Kidney epithelial cell (primary cell): ENCODE measurements at places on chromosomes 4 and X.
A peak's percentile ranks its signal among the peaks of the same experiment; 100 is the strongest.

GRCh38 chr4:55948726-55949481, at the start of gene CEP135:
CEP135 (plus strand) TSS chr4:55948945; CDS start chr4:55952131, 3,186 bp downstream.
- peak; percentile 65 for DNase-seq

GRCh38 chr4:182454440-182455013, 211.3 kb downstream of the TENM3 start:
- DNase-seq = no peak

- DNase-seq = no peak
Observed at GRCh38 chrX:154036513-154036912, 16.8 kb upstream of the IRAK1 start.

GRCh38 chr4:186021461-186022167, 47.3 kb upstream of the TLR3 start:
- DNase-seq = peak; percentile 12

DNA sequence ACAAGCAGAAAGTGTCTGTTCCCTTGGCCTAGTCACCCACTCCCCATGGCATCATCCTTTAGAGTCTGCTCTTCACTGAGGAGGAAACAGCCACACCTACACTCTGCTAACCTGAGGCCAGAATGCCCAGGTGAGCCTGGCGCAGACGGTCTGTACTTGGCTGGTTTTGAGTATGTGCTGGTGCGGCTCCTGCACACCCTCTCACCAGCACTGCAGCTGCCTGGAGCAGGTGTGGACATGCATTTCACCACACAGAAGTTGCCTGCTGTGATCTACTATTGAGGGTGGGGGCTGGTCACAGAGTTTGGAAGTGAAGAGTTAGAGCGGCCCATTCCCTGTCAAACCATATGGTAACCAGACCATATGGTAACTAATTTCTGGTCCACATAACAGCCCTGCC, 39.5 kb downstream of the KANTR start:
- no peak for DNase-seq

- DNase-seq = no peak
Observed at GRCh38 chr4:12949719-12950490, 534.2 kb downstream of the RAB28 start.

GRCh38 chrX:97057349-97057909, 173.7 kb downstream of the RPA4 start:
- no peak for DNase-seq

DNA sequence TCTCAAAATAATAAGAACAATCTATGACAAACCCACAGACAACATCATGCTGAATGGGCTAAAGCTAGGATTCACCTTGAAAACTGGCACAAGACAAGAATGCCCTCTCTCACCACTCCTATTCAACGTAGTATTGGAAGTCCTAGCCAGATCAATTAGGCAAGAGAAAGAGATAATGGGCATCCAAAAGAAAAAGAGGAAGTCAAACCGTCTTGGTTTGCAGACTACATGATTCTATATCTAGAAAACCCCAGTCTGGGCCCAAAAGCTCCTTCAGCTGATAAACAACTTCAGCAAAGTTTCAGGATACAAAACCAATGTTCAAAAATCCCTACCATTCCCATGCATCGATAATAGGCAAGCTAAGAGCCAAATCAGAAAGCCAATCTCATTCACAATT, 59.0 kb downstream of the CHM start:
- DNase-seq = no peak

DNA sequence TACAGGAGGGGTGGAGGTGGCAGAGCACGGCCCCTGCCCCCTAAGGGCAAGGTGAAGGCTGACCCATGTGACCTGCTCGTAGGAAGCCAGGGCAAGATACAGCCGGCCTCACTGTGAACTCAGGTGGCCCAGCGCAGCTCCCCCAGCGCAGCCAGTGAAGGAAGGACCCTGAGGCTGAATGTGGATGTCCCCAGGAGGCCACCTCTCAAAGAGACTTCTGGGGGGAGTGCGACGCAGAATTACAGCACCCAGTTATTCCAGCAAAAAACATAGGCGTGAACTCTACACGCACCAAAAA, 52.6 kb downstream of the ZFYVE28 start:
- DNase-seq = no peak

- no peak for DNase-seq
Observed at GRCh38 chrX:121356139-121356849, 308.9 kb downstream of the GLUD2 start.

DNA sequence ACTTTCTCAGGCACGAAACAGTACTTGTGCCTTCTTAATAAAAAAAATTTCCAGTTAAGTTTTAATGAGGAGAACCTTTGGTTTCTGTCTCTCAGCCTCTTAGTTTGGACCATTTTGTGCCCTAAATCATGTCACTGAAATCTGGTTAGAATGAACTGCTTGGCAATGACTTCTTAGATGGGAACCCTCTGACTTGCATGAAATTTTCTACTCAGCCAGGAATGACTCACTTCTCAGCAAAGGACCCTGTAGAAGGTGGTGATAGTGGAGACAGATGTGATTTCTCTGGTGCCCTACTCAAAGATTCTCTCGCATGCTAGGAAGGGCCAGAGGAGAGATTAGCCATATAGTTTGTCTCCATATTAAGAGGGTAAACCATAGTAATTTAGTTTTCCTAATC, 50.5 kb downstream of the RASL11B start:
- no peak for DNase-seq

- DNase-seq = no peak
Observed at GRCh38 chr4:52853351-52853750, 8.8 kb upstream of the RASL11B start.

DNA sequence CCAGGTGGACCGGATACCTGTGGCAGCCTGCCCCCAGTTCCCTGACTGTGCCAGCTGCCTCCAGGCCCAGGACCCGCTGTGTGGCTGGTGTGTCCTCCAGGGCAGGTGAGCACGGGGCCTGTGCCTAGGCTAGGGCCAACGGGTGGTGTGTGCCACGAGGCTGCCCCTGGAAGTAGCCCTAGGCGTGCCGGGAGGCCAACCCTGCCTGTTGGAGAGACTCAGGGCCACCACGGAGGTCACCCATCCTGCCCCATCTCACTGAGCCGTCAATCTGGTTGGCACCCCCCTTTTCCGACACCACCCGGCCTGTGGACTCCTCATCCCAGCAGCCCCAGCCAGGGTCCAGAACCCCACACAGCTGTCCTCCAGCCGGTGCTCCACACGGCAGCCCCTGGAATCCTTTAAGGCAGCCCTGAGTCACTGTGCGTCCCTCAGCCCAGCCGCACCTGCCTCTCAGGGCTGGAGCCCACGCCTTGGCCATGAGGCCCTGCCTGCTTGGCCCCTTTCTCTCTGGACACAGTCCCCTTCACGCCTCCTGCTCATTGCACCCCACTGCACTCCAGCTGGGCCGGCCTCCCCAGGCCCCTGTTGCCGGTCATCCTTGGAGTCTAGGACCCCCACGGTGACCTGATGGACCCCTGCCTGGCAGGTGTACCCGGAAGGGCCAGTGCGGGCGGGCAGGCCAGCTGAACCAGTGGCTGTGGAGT, 5.3 kb downstream of the PLXNB3 start:
- no peak for DNase-seq

DNA sequence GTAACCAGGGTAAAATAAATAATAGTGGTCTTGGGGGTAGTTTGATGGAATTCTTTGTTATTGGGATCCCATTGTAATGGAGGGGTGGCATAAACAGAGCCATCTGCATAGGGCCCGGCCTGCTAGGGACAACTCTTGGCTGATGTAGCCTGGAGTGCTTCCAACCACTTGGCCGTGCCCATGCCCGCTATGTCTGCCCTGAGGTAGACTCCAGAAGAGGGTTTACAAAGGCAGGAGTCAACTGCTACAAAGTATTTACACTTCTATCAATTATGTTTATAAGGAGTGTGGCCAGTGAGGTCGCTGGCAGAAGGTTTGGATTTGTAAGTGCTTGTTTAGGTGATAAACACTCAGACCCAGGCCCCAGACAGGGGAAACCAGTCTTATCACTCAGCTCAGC, 8.1 kb downstream of the RASL11B start:
- no peak for DNase-seq

DNA sequence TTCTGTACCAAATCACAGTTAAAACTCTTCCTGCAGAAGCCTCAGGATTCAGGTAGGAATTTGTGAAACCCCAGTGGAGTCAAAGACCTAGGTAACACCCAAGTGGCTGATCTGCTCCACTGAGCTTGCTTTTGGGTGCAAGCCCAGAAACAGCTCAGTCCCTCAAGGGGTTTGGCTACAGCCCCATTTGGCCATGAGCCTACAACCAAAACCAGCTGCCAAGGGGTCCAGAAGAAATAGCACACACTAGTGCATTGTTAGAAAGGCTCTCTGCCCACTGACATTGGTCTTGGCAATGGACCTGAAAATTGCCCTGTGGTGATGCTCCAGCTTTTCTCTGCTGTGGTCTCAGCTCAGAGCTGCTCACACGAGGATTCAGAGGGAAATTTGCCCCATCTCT, 577.4 kb upstream of the INTU start:
- peak; percentile 47 for DNase-seq

GRCh38 chr4:38791010-38791409, 8.2 kb upstream of the TLR10 start:
- no peak for DNase-seq

DNA sequence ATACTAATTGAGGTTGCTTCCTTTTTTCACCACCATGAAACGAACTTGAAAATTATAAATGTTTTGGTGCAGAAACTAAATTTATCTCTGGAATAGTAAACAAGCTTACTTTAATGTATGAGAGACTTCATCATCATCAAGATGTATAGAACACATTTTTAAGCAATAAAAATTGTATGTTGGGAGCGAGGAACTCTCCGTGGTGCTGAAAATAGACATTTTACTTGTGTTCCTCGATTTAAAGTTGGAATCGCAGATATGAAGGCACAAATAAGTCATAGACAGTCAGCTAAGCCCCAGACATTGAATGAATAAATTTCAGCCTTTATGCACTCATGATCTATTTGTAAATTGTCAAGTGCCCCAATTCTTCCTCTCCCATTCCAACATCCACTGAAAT, 310.7 kb downstream of the STK32B start:
- no peak for DNase-seq

GRCh38 chr4:5867866-5868265, 25.0 kb downstream of the CRMP1 start:
- no peak for DNase-seq

DNA sequence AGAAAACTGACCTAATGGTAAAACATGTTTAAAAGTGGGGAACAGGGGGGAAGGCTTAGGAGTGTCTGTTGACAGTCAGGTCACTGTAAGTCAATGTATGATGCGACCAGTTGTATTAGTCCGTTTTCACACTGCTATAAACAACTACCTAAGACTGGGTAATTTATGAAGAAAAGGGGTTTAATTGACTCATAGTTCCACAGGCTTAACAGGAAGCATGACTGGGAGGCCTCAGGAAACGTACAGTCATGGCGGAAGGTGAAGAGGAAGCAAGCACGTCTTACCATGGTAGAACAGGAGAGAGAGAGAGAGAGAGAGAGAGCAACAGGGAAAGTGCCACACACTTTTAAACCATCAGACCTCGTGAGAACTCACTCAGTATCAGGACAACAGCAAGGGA, 13.0 kb upstream of the PLAC1 start:
- DNase-seq = no peak

- no peak for DNase-seq
Observed at GRCh38 chr4:157447195-157447594, 226.7 kb downstream of the GRIA2 start.

DNA sequence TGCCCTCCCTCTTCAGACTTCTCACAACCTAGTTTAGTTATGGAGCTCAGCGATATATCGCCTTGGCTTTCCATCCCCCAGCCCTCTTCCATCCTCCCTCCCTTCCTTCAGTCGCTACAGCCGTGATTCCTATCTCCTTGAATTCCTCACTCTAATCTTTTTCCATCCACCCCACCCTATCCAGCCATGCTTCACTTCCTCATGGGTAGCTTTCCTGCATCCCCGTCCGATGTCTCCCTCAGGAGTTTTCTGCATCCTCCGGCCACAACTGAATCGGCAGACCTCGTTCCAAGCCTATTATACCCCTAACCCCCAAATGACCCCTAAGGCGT, 456 bp downstream of the SNX12 start:
- DNase-seq = no peak

- DNase-seq = no peak
Observed at GRCh38 chr4:48899950-48900349, 6.6 kb downstream of the OCIAD2 start.
